ENCODE measurements at places on chromosomes 3 and 15.
A peak's percentile ranks its signal among the peaks of the same experiment; 100 is the strongest.

- DNase-seq = no peak
Observed at GRCh38 chr3:76370749-76371520, 585.6 kb upstream of the ZNF717 start.

GRCh38 chr15:98927996-98928395, 79.6 kb downstream of the PGPEP1L start:
- DNase-seq = no peak

GRCh38 chr3:193812791-193813500, 219.9 kb downstream of the OPA1 start:
- DNase-seq = no peak

- no peak for DNase-seq
Observed at GRCh38 chr3:122984007-122984406, 43.6 kb downstream of the SEMA5B start.

DNA sequence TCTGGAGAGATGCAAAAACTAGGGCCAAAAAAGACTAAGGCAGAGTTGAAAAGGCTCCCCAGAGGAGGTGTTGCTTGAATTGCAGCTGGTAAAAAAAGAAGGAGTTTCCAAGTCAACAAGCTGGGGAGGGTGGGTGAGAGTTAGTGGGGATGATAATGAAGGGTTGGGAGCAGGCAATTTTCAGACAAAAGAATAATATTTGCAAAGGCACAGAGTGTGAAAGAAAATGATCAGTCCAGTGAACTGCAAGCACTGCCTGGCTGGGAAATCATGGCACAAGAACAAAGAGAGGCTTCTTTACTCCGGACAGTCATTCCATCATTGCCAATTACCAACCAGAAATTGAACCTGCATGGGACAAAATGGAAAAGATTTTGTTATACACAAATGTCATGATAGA, 42.2 kb downstream of the C3orf85 start:
- no peak for DNase-seq

DNA sequence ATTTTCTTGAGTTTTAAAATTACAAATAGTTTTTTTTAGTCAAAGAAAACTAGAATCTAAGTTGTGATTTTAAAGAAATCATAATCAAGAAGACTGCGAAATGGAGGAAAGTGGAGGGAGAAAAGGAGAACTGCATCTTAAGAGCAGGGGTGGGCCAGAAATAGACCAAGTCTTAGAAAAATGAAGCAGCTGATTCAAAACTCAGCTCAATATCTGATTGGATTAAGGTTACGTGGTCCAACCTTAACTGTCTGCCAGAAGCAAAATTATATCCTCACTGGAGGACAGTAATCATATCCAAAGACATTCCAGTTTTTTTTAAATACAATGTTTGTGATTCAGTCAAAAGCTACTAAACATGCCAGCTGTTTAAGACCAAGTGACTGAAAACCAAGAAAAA, 41.4 kb downstream of the CHSY1 start:
- no peak for DNase-seq

DNA sequence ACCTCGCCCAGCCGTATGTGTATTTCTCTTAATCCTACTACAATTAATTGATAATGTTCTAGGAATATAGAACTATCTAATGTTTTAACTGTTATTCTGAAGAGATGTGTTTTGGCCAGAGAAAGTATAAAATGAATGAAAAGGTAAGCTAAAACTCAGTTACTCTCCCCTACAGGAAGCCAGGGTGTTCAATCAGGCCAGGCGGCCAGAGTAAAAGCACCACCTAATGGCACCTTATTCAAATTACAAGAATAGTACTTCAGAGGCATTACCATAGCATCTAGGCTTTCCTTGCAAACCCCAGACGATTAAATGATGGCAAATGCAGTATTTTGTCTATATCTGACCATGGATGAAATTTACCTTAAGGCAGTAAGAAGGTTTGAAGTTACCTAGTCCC, 10.4 kb downstream of the SLC12A8 start:
- DNase-seq = no peak

- no peak for DNase-seq
Observed at GRCh38 chr3:27719314-27720003, 2.7 kb downstream of the EOMES start.

DNA sequence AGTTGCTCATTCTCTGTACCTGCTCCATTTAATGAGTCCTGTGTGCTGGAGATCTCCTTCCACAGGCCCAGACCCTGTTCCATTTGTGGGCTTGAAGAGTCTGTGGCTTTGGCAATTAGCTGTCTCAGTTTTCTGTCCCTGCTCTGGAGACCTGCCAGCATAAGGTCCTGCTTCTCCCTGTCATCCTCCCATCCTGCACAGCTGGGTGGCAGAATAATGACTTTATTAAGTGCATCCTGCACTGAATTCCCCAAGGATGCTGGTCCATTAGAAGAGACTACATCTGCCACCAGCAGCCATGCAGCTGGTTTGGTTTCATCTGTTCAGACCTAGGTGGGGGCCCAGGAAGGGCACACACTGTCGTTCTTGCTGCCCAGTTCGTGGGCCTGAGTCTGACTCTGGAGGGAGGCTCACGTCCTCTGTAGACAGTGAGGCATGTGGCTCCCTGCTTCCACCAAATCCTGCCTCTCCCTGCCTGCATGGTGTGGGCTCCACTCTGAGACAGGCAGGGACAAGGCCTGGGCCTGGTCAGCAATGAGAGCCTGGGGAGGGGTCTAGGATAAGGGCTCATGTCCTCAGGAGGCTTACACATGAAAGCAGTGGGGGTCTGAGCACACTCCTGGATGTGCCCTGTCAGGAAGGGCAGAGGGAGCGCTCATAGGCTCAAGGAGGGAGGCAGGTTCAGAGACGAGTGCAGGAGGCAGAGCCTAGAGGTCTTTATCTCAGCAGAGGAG, 78.4 kb upstream of the PRR23E start:
- no peak for DNase-seq

GRCh38 chr3:12972043-12972442, 101.2 kb downstream of the IQSEC1 start:
- no peak for DNase-seq

- DNase-seq = no peak
Observed at GRCh38 chr15:80031841-80032240, 27.6 kb upstream of the ZFAND6 start.

DNA sequence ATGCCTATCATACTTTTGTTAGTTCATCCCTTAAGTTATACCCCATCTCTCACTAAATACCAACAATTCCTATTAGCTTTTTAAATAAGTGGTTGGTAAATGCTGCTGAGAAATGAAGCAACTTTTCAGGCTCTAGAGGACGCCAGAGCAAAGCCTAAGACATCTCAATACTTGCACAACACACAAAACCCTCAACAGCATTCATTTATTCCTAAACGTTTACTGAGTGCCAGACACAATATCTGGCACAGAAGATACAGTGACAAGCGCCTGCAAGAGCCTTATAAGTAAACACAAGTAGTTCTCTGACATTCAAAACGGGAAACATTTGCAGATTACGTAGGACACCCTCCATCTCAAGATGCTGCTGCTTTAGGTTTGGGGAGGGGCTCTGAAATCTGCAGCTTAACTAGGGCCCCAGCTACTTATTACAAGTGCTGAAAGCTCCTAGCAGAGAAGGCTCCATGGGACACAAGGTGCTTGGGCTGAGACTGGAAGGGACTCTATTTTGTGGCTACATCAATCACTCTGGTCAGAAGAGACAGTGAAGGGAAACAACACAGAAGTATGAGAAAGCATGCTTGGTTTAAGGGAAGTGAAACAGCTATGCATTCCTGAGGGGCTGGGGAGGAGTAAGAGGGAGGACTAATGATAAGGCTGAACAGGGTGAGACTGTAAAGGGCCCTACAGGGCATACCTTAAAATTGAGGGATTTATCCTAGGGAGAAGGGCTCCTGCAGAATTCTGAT, 311.3 kb downstream of the PLCL2 start:
- DNase-seq = no peak

- DNase-seq = no peak
Observed at GRCh38 chr3:52087731-52088130, 31.4 kb upstream of the DUSP7 start.

- no peak for DNase-seq
Observed at GRCh38 chr3:133573629-133574194, at the start of gene CDV3. CDV3 (plus strand) TSS chr3:133573686; CDS start chr3:133574045, 359 bp downstream.

- no peak for DNase-seq
Observed at GRCh38 chr3:122466701-122467240, 48.0 kb downstream of the KPNA1 start.

GRCh38 chr3:127043731-127044510, 61.0 kb downstream of the PLXNA1 start:
- no peak for DNase-seq

DNA sequence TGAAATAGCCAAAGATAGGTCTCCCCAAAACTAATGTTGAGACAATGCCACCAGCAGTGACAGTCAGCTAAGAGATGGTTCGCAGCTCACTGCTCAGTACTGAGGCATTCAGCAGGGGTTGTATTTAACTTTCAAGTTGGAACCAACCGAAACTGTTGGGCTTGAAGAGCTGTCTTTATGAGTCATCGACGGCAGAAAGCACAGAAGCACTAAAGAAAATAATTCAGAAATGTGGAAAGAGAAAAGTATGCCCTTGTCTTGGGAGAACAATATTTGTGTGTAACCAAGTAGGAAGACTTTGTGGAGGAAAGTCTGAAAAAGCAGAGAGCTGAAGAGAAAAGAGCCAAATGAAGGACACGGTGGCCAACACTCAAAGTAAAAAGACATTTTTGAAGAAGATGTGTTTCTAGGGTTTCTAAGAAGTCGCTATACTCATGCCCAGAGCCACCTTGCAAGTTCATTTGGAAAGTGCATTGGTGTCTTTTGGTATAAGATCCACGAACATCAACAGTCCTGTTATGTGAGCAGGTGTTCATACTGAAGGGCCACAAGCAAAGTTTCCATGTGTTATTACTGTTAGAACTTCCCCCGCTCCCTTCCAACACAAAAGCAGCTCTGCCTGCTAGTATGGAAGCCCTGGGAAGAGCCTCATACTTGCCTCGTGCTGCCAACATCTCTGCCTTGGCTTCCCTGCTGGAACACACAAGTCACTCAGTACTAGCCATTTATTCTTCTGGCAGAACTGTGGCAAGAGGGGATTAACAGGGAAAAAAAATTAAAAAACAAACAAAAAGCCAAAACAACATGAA, 4.1 kb upstream of the RARB start:
- DNase-seq = no peak

- no peak for DNase-seq
Observed at GRCh38 chr15:70742928-70743327, 20.4 kb downstream of the UACA start.

- DNase-seq = peak; percentile 9
Observed at GRCh38 chr15:96345560-96346399, 15.3 kb downstream of the NR2F2 start.

DNA sequence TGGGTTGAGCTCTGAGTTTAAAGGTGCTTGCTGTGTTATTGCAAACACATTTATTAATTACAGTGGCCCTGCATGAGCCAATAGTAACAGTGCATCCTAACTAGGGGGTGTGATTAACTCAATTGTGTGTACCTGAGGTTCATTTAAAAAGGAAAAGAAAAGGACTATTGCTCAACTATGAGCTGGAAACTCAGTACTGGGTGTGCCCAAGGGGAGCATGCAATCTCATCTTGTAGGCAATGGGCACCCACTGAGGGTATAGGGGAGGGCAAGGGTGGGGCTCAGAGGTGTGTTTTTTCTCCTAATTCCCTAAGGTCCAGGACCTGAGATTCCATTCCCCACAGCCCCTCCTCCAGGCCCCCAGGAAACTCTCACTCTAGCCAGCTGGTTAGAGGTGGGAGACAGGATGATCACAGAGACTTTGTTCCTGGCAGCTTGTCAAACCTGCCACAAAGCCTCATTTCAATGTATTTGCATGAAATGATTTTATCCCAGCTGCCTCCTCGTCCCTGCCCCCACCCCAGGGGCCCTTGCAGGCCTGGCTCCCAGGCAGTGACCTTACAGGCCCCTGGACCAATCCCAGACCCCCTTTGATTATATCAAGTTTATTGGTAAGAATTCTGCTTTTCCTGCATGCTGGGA, 220.7 kb downstream of the TBC1D2B start:
- no peak for DNase-seq

DNA sequence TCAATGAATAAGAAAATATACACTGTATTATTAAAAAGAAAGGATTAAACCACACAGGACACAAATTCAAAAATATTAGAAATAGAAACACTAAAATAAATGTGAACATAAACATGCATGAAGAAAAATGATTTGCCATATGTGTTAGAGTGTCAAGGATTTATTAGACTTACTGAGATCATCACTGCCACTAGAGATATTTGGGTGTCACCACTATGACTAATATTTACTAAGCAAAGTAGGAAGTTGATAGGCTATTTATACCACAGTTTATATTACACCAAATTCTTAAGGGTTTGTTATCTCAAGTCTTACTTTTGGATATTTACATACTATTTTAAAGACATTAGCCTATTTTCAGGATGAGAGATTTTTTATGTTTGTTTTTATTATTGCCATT, 575.0 kb upstream of the SGO1 start:
- no peak for DNase-seq

- DNase-seq = peak; percentile 48
Observed at GRCh38 chr15:40894681-40895448, 615 bp downstream of the VPS18 start.

GRCh38 chr15:68635141-68635540, 56.3 kb downstream of the CORO2B start:
- DNase-seq = no peak

GRCh38 chr3:152184971-152185686, 83.6 kb upstream of the MBNL1 start:
- no peak for DNase-seq

- DNase-seq = no peak
Observed at GRCh38 chr3:23221136-23221535, 18.0 kb downstream of the UBE2E2 start.
